T-helper 2 cell treated with Interferon-gamma antibody and Interleukin-4, amounts not matched to agents 100 ng/mL and 5 ng/mL, for 36 hours (primary cell): ENCODE measurements at places on chromosomes 3 and 15. TPM values are rescaled to one million over a fixed set of nuclear protein-coding genes. Genes with fewer than 3 reads are reported as not detected.

MITF gene
- total RNA-seq: 0.41 TPM in 1 of 2 replicates, not detected in the other

HIGD2B gene
- 0.16 TPM in 1 of 2 replicates, not detected in the other for total RNA-seq

CRYGS gene
- 5.0 and 5.4 TPM in 2 replicates for total RNA-seq

NLGN1 gene
- total RNA-seq: not detected in 2 replicates

CISH gene
- 385 and 386 TPM in 2 replicates for total RNA-seq

LRRN1 gene
- 0.16 TPM in 1 of 2 replicates, not detected in the other for total RNA-seq
